ENCODE measurements at places on chromosomes 2 and 18.

DNA sequence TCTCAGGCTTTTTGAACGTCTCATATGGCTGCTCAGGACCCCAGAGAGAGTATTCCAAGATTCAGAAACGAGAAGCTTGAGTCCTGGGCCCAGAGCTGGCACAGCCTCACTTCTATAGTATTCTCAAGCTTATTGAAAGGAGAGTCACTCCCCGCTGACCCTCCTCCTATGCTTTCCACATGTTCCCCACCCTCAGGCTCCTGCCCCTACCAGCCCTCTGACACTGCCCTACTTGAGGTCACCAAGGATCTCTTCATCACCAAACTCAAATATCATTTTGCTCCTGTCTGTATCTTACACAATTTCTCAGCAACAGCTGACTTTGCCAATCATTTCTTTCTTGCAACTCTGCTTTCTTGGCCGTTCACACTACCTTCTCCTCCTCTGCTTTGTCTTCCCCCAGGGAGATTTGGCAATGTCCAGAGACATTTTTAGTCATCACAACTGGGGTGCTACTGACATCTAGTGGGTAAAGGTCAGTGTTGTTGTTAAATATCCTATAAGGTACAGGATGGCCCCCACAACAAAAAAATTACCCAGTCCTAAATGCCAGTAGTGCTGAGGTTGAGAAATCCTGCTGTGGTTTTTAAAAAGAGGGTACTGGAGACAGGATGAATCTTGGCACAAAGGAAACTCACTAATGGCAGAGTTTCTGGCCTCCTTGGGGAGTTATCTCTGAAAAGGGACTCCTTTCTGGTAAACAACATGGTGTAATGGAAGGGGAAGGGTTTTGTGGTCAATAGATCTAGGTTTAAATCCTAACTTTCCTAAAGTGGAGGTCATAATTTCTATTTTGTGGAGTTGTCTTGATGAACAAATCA lies 26.9 kb upstream of the INSIG2 start:
- DNase-seq = no peak

GRCh38 chr2:57434972-57435371 lies 611.6 kb upstream of the VRK2 start:
- no peak for DNase-seq

DNA sequence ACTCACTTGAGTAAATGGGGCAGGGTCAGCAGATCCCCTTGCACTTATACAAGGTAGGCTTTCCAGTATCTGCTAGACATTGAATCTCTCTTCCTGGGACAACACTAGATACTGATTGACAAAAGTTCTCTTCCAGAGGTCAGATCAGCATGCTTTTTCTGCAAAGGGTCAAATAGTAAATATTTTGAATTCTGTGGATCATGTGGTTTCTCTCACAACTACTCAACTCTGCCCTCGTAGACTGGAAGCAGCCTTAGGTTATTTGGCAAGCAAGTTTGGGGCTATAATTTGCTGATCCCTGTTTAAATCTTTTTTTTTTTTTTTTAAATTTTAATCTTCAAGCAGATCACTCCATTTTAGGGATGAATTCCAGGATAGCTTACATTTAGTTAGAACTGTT lies 17.4 kb upstream of the NABP1 start:
- no peak for DNase-seq

- DNase-seq = no peak
These were observed 547.4 kb upstream of the ID2 start for GRCh38 chr2:8134473-8134932.

DNA sequence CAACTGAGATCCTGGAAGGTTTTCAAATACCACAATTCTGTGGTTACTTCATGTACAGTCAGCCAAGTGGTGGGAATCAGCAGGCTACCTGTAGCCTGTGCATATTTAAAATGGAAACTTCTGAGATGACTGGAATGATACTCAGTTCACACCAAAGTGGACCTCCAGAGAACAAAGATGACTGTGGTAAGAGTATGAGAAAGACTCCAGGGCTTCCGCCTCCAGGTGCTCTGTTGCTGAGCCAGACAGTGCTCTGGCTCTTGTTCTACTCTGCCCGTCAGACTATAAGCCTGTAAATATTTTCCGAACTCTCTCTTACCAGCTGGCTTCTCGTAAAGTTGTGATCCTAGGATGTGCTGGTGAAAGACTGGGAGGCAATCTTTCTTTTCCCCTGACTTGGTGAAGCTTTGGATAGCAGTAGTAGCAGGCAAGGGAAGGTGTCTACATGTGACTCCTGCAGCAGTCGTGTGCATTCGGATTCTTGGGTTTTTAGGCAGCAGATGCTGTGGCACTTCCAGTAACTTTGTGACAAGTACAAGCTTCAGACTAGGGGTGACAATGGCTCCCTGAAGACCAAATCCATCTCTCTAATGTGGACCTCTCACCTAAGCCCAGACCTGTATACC lies 23.1 kb downstream of the ST3GAL5 start:
- DNase-seq = no peak

DNA sequence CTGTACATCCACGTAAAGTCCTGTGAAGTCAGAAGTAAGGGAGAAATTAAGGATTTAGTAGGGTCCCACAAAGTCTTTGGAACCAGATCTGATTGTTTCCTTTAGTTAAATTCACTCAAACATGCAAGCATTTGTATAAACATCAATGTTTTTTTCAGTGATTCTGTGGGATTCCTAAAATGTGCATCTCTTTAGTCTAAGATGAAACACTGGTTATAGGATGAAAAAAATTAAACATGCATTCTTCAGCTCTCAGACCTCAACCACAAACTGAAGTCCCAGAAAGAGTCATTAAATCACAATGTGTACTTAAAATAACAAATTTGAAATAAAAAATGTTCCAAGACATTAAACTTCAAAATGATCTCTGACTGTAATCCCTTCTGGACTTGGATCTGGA lies 76.5 kb upstream of the APCDD1 start:
- no peak for DNase-seq

- no peak for DNase-seq
These were observed 122.5 kb downstream of the PLA2R1 start for GRCh38 chr2:159939946-159940345.

DNA sequence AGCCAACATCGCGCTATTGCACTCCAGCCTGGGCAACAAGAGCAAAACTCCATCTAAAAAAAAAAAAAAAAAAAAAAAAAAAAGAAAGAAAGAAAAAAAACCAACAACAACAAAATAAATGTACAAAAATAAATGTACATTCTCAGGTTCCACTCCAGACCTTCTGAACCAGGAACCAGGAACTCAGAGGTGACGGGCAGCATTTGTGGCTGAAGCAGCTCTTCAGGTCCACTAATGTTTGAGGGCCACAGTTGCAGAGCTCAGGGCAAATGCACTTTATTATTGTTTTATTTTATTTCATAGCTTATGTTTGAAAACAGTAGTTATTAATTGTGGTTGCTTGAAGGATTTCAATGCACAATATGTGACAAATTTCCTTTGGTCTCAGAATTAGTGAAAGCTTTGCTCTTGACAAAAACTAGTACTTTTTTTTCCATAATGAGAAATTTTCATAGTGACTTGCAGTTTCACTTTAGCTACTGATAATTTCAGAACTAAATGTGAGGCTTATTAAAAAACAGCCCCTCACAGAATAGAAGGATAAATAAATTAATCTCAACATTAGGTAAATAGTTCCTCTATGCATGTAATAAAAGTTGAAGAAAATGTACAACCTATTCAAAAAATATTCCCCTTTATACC lies 378.4 kb upstream of the SPHKAP start:
- no peak for DNase-seq

- DNase-seq = no peak
These were observed 143.1 kb downstream of the INHBB start for GRCh38 chr2:120489023-120489422.

GRCh38 chr2:160249876-160250275 lies 49.8 kb upstream of the ITGB6 start:
- no peak for DNase-seq

DNA sequence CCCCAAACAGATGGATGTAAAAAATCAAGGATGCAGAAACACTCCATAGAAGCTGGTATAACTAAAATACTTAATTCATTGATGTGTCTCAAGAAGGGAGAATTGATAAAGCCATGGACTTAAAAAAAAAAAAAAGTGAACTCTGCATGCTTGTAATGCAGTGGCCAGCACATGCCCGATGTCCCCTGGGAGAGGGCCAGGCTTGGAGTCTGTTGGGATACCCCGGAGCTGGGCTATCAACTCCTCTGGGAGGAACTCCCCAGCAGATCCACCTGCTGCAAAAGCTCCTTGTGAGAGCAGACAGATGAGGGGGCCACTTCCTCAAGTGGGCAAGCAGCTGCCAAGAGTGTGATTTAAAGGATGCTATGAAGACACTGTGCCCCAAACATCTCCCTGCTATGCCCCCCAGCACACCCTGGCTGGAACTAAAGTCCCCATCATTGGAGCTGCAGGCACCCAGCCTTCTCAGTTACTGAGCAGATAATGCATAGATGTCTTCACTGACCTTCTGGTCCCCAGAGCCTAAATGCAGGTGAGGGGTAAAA lies 311.5 kb upstream of the ID2 start:
- DNase-seq = no peak

DNA sequence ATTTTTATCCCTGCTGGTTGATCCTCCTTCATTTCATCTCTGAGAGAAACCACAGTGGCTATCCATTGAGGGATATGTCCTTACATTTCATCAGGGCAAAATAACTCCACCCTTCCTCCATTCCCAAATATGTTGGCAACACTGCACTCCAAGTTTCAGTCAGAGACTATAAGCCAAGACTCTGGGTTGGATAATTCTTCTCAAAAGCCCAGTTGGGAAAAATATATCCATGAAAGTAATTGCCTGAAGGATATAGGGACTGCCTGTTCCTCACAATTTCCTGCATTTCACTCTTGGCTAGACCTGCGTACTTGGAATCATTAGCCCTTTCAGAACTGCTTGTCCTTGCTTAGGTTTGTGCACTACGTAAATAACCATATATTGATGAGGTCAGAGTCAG lies 27.9 kb upstream of the EPB41L3 start:
- no peak for DNase-seq

DNA sequence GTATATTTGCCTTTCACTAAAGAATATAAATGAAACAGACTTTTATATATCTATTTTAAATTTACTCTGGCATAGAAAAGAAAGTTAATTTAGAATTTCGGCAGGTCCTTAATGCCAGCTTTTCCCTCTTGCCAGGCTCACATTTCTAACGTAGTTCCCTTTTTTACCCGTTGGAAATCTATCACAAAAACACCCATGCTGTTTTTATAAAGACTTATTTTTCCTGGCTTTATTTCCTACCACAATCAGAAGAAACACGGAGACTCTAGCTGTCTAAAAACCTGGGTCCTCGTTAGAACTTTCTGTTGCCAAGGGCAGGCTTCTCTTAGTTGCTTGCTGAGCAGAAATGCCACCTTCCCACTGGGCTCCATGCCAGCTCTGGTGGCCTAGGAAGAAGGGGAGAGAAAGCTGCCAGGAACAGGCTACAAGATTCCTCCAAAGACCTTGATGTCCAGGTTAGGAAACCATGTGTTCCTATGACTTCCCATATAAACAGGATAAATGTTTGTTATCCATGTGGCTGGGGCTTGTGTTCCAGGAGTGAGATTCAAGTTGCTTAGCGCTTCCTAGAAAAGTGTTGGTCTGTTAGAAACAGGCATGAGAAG lies 17.8 kb upstream of the TMEM18 start:
- DNase-seq = no peak

- DNase-seq = no peak
These were observed 362.4 kb downstream of the KCNJ3 start for GRCh38 chr2:155060896-155061295.

- DNase-seq = no peak
These were observed 192.5 kb downstream of the TPGS2 start for GRCh38 chr18:36636237-36636817.

DNA sequence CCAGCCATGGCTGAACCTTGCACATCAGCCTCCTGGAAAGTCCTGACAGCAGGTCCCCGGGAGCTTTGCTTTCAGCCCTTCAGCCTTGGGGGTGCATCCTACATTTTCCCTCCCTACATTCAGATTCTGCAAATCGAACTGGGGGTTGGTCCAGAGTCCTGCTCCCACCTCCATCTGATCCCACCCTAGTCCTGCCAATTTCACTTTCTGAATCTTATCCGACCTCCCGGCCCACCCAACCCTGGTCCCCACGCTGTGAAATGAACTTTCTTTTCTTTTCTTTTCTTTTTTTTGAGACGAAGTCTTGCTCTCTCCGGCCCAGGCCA lies 47.8 kb upstream of the ODC1 start:
- DNase-seq = no peak

DNA sequence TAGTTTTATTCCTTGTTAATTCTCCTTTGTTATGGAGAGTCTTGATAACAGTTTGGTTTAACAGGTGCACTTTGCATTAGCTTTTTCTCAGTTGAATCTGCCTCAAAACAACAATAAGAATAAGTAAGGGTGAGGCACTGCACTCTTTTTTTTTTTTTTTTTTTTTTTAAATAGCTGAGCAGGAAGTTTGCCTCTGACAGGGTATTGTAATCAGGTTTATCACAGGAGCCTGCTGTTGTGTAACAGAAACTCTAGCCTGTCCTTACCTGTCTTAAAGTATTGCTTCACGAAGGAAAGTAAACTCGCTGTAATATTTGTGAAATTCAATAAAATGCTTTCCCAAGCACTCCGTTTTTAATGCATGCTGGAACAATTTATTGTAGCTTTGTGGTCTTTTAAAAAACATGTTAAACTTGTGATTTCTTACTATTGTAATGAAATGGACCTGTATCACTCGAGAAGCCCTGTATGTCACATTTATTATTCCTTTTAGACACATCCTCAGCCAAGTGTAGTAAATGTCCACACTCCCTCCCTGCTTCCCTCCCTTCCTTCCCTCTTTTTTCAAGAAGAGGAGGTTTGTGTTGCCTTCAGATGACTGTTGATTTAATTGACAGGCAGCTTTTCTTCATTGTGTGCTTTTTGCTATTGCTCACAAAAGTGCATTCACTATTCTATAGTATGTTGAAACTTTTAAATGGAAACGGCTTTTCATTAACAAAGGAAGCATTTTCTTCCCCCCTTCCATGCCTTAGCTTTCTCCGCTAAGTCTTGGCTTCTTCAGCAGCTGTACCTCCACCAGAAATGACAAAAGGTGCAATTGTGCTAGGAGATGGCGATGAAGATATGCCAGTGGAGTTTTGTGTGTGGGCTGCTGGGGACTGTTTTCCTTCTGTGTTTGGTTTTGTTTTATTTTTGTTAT lies 52.7 kb downstream of the TAF1B start:
- no peak for DNase-seq

DNA sequence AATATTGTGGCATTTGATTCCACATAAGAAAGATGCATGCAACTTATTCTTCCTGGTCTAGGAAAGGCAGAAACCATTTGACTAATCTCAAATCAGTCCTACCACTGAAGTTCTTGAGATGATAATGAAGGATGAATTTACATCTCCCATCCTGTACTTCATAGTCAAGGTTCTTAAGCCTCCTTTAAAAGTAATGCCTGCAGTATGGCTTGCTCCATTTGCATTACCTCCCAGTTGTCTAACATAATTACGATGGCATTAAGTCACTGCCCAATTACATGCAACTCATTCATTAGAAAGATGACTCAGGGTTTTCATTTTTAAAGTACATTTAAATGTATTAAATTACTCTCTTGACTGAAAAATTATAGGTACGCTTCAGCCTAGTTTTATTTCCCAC lies 32.2 kb downstream of the THADA start:
- DNase-seq = no peak
